Hematopoietic multipotent progenitor cell treated with erythropoietin and hydrocortisone succinate and interleukin-3 and kit ligand, for 6 days (in vitro differentiated cells): ENCODE measurements at places on chromosomes 16 and 17.

DNA sequence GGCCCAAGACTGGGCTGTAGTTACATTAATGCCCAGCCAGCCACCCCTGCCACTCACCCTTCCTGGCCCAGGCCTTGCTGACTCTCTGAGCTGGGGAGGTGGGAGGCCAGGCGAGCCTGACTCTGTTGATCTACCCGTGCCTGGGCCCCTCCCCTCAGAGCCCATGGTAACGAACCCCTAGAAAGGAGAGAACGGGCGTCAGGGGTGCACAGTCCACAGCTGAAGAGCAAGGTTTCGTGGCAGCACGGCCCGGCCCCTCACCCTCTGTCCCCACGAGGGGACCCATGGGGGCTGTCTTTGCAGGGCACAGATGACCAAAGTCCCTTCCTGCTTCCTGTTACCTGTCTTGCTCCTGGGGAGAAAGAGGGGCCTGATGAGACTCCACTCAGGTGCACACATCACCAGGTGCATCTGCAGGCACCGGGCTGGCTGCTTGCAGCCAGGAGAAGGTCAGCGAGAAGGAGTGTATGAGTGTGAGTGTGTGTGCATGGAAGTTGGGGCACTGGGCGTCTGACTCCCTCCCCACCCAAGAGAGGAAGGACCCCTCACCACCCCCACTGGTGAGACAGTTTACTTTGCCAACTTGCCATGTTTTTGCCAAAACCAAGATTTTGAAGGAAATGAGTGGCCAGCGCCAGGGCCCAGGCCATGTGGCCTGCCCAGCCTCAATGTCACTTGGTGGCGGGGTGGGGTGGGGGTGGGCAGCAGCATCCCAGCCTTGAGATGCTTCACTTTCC is 359.1 kb downstream of the SEC14L1 start:
- DNase-seq, result no peak

GRCh38 chr17:14098246-14098645 is 28.9 kb downstream of the COX10 start:
- DNase-seq, result peak; percentile 13

- no peak for DNase-seq
These were observed 5.7 kb downstream of the SULT1A1 start for GRCh38 chr16:28604186-28604565.

GRCh38 chr17:43648916-43649315 is 12.8 kb downstream of the MEOX1 start:
- peak; percentile 14 for DNase-seq

DNA sequence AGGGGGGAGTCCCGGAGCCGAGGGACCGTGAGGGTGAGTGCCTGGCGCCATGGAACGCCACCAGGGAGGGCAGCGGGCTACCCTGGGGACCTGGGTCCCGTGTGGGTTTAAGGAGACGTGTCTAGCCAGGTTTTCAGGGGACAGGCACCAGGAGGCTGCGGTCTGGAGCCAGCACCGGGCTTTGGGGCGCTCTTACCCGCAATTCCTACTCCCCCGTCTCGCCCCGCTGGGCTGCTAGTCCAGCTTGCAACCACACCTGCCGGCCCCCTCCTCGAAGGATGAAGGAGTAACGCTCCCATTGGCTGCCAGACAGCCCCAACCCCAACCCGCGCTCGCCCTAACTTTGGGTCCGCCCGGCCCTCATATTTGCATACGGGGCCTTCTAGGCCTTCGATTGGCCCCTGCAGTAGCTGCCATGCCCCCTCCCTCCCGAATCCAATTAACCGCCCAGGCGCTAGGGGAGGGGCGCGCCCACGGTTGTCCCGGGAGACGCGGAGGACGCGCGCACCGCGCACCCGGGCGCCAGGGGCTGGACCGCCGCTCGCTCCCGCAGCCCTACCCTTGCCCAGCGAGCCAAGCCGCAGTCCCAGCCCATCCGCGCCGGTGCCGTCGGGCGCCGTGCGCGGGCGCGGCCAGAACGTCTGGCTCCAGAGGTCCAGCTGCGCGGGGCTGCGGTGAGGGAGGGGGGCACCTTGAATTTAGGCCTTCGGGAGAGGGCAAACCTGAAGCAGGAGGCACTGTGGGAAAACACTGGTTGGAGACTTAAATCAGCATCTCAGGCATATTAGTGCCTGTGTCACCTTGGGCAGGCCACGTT is at the start of gene TTLL6:
TSS of gene TTLL6 (minus strand) at position 456 of the 817 bp plus-strand sequence. CDS start at position 299, 157 bp downstream.
- DNase-seq, result peak; percentile 95

- DNase-seq, result no peak
These were observed 308.1 kb downstream of the HAPSTR1 start for GRCh38 chr16:9399573-9399972.

DNA sequence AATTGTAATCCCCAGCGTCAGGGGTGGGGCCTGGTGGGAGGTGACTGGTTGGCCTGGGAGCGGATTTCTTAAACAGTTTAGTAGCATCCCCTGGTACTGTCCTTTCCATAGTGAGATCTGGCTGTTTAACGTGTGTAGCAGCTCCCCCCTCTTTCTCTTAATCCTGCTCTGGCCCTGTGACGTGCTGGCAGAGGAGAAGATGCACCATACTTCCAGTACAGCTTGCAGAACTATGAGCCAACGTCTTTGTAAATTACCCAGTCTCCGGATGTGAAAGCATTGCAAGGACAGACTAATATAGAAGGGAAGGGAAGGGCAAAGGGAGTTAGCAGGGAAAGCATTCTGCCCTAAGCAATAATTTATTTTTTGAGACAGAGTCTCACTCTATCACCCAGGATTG is 83.9 kb downstream of the RMI2 start:
- no peak for DNase-seq

DNA sequence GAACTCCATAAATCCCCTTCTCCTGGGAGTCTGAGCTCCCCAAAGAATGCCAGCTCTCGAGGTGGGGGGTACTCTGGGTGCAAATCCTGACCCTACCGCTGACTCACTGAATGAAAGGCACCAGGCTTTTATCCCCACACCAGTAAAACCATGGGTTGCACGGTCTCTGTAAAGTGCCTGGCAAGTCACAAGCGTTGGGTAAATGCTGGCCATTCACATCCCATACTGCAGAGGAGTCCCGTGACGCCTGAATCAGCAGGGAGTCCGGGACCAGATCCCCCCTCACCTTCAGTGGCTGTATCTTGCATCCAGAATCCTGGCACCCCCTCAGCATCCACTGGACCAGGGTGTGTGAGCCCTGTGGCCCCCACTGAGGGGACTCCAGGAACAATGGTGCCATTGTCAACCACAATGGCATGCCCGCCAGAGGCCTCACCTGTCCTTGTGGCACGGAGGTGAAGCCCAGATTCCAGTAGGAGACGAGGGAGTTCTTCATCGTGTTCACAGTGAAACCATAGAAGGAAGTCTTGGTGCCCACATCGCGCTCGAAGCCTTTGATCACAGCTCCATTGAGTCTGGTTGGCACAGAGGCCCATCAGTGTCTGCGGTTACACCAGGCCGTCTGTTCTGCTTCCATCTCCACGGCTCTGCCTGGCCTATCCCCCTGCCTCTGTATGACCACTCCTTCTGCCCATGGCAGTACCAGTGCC is 13.3 kb downstream of the ST6GALNAC2 start:
- no peak for DNase-seq

DNA sequence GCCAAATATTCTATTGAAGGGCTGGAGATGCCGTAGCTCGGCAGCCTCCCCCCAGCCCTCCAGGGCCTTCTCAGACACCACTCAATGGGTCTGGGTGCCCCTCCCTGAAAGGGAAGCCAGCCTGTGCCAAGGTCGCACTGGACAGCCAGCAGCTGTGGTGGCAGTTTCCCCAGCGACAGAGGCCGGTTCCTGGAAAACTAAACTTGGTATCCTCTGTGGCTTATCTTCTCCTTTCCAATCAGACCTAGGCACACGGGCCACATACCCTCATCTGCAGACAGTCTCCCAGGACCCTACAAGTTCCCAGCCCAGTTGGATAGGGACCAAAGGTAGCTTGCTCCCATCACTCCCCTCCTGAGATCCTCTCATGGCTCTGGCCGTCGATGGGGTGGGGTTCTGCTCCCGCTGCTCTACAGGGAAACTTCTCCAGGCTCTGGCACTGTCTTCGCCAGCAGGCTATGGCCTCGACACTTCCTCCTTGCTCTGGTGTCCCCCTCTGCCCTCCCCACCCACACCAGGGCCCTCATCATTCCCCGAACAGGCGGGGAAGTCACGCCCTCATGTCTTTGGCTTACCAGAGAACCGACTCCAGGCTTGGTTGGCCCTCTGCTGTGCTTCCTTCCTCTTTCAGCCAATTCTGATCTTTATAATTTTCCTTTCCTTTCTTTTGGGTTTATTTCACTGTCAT is 18.3 kb upstream of the IL21R start:
- peak; percentile 66 for DNase-seq

- DNase-seq, result peak; percentile 60
These were observed 5.4 kb downstream of the PGS1 start for GRCh38 chr17:78383725-78384471.

DNA sequence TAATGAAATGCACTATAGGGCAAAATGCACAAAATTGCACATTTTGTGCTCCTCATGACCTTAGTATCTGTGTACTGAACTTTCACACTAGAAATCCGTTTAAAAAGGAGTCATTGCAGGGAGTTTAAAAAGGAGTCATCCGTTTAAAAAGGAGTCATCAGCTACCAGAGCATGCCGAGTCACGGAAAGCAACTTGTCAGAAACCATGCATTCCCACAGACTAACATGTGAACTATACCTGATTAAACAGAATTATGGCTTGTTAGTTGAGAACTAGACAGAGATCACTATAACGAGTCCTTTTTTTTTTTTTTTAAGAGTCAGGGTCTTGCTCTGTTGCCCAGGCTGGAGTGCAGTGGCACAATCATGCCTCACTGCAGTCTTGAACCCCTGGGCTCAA is 35.9 kb downstream of the SLC6A4 start:
- no peak for DNase-seq

DNA sequence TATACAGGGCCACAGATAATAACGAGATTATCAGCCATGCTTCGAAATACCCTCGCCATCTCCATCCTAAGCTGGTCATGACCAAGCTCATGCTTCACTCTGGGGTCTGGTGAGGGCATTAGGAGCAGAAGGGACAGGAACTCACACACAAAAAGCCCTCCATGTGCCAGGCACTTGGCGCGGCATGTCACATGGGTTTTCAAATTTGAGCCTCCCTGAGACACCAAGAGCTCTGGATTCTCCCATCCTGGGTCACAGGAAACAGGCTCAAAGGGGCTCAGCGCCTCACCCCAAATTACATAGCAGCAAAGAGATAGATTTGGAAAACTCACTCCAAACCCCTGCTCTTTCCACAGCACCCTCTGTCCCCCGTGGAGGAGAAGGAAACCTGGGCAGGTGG is 239.5 kb downstream of the GSG1L start:
- DNase-seq, result no peak

GRCh38 chr17:297758-298157 is 54.8 kb downstream of the RPH3AL start:
- no peak for DNase-seq

DNA sequence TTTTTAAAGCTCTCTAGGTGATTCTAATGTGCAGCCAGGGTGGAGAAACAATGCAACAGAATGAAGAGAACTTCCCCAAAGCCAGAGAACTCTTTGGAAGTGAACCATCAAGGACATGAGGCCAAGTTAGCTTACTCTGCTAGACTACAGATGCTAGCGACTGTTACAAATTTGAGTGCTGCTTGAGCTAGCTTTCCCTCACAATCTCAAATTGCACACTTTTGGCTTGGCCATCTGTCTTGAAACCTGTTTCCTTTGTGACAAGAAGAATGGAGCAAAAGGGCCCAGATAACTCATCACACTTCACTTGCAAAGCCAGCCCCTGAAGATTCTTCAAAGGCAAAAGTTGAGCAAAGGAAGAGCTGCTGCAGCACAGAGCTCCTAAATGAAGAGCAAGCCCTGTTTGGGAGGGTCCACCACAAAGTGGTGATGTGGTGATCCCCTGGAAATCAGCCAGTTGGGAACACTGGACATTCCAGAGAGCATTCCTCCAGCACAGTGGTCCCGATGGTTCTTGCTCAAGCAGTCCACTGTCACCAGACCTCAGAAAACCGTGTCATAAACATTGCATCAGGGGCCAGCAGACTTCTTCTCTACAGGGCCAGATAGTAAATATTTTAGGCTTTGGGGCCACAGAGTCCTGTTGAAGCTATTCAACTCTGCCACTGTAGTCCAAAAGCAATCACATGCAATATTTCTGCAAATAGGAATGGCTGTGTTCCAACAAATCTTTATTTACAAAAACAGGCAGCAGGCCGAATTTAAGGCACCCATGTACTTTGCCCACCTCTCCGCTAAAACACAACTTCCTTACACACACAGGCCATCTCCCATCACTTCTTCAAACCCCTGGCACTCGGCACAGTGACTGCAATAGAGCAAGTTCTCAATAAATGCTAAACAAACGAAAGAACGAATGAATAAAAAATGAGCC is 21.2 kb downstream of the SLC39A11 start:
- peak; percentile 31 for DNase-seq

DNA sequence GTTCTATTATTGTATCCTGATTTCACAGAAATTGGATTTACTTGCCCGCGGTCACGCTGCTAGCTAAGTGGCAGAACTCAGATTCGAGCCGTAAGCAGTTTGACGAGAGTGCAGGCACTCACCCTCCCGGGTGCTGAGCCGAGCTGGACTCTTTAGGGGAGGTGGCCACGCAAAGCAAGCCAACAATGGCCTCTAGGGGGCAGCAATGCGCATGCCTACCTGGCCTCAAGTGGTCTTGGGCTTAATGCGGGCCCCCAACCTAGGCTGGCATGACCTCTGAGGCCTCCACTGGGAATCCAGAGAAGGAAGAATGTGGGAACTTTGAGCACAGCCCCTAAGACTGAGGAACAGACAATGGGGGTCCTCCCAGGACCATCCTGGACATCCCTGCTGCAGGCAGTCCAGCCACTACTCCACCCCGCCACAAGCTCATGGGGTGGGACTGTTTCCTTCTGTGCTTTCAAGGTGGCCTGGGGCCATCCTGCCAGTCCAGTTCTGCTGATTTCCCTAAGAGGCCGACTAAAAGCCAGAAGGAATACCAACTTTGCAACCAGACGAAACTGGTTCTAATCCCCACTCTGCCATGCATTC is 276.5 kb downstream of the XYLT1 start:
- peak; percentile 69 for DNase-seq

DNA sequence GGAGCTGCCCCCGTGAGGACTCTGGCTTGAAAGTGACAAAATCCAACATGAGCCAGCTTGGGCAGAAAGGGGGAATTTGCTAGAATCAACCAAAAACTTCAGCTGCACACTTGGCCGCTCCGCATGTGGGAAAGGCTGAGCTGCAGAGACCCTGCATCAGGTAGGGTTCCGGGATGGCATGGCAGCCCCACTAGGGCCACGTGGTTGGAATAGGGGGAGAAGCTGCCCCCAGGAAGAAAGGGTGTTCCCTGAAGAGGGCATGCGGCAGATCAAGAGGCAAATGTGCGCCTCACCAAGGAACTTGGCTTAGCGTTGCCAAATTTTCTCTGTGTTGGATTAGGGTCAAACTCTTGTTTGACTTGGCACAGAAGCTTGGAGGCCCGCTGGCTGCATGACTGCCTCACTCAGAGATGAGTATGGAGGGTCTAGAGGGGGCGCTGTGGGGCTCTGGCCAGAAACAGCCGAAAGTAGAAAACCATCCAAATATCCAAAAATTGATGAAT is 29.2 kb upstream of the WFIKKN2 start:
- no peak for DNase-seq

- DNase-seq, result no peak
These were observed 503.3 kb downstream of the CDH13 start for GRCh38 chr16:83130039-83130438.
